H7 (cell line): ENCODE measurements at places on chromosomes 2 and 18. TPM values are rescaled to one million over a fixed set of nuclear protein-coding genes. Genes with fewer than 3 reads are reported as not detected.
A peak's percentile ranks its signal among the peaks of the same experiment; 100 is the strongest.

The MLPH gene
- total RNA-seq, result 1.1 and 6.1 TPM in 2 replicates

The AKAIN1 gene
- not detected in 2 replicates for total RNA-seq

The ALPI gene
- 0.10 TPM in 1 of 2 replicates, not detected in the other for total RNA-seq

The TMEM247 gene
- not detected in 2 replicates for total RNA-seq

The MDH1B gene
- total RNA-seq, result 2.0 and 2.2 TPM in 2 replicates

GRCh38 chr2:102241616-102242305 lies 54.9 kb downstream of the IL1RL2 start:
- DNase-seq, result no peak

GRCh38 chr18:44290366-44290977 lies 390.2 kb upstream of the SETBP1 start:
- no peak for DNase-seq

- DNase-seq, result no peak
Measured at GRCh38 chr2:17901246-17901645, 22.8 kb downstream of the KCNS3 start.

GRCh38 chr2:19843992-19844515 lies 57.7 kb downstream of the TTC32 start:
- no peak for DNase-seq

DNA sequence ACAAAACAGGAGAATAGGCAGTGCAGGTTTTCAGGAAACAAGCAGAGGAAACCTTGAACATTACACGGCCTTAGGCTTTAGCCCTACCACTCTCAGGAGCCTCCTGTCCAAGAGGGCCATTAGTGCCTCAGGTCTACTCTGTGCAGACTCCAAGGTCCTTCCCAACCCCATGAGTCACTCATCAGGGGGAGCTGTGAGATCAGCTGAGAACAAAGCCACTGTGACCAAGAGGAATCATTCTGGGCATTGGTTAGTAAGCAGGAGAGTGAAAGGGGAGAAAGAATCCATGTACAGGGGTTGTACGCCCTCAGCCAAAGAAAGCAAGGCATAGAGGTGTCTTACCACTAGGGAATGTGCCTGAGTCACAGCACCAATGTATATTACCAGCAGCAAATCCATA lies 680.3 kb downstream of the DPP10 start:
- DNase-seq, result no peak

- DNase-seq, result no peak
Measured at GRCh38 chr2:189056200-189057106, 82.3 kb downstream of the COL3A1 start.

- no peak for DNase-seq
Measured at GRCh38 chr18:53745224-53745967, 479.1 kb downstream of the MBD2 start.

GRCh38 chr2:95274291-95275150 lies at the start of gene PROM2:
Gene PROM2 (plus strand): TSS chr2:95274449. CDS start chr2:95274586, 137 bp downstream.
- peak; percentile 88 for DNase-seq

GRCh38 chr2:159146996-159147666 lies 139.4 kb downstream of the WDSUB1 start:
- DNase-seq, result peak; percentile 33

GRCh38 chr18:58666176-58666575 lies 5.1 kb upstream of the MALT1 start:
- DNase-seq, result no peak

DNA sequence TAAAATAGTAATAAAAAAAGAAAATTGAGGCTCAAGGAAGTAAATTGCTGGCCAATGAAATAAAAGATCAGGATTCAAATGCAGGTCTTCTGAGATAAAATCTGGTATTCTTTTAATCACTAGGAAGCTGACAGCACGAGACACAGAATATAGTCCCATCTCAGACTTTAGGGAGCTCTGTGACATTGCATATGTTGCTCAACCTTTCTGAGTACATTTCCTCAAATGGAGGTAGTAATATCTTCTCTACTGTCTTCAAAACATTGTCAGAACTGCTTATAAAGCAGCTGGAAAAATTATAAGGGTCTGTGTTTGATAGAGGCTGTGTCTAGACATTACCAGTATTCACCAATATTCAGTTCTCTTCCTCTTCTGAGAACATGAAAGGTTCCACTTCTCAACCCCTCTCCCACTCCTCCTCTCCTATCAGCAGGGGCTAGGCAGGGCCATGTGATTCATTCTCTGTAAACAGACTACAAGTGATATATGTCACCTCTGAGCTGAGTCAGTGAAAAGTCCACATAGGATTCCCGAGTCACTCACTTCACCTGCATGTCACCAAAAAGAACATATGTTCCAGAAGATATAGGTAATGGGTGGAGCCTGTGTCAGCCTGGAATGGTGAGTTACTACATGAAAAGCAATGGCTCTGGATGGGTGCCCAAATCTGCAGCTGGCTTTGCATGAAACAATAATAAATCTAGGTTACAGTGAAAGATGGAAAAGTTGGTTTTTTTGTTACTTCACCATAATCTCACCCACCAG lies 7.1 kb downstream of the KCNE4 start:
- DNase-seq, result no peak

DNA sequence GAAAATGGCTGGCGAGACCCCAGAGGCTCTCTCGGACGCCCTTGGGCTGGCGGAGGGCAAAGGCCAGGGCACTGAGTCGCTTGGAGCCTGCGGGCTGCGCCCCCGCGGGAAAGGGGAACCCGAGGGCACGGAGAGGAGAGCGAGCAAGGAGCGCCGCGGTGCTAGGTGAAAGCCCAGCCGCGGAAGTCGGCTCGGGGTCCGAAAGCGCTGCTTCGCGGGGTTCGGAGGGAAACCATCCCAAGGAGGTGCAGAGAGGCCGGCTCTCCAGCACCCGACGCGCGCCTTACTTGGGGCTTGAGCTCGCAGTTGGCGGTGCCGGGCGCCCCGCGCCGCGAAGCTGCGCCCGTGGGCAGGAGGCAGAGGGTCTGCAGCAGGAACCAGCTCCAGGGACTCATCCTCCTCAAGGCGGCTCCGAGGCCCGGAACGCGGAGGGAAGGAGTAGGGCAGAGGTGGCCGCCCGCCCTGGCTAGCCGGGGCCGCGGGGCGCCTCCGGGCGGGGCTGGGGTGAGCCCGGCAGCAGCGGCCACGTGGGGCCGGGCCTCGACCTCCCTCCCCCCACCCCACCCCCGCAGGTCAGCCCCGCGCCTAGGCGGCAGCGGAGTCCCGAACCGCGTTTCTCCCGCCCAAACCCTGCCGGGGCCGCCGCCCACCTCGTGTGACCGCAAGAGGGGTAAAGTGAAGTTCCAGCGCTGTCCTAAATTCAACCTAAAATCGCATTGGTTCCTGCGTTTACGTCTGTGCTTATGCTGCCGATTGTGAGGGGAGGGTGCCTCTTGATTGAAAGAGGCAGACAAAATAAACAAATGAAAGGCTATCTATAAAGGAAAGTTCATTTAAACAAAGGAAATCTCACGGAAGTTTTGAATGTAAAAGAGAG lies at the start of gene TRABD2A:
Gene TRABD2A (minus strand): TSS at position 440 of the 877 bp plus-strand sequence. CDS start 45 bp downstream, at position 395.
- peak; percentile 87 for DNase-seq
